ENCODE measurements at places on chromosomes 6 and 20. TPM values are rescaled to one million over a fixed set of nuclear protein-coding genes. Genes with fewer than 3 reads are reported as not detected.
A peak's percentile ranks its signal among the peaks of the same experiment; 100 is the strongest.

BHLHE23 gene
- not detected for total RNA-seq

- peak; percentile 37 for ATAC-seq
Observed at GRCh38 chr20:10674684-10675449, 1.1 kb upstream of the JAG1 start.

- ATAC-seq, result no peak
Observed at GRCh38 chr6:165702669-165703068, 39.6 kb upstream of the PDE10A start.

SNAP91 gene
- total RNA-seq, result not detected

CD40 gene
- 1.5 TPM for total RNA-seq

CCN2 gene
- total RNA-seq, result not detected

DNA sequence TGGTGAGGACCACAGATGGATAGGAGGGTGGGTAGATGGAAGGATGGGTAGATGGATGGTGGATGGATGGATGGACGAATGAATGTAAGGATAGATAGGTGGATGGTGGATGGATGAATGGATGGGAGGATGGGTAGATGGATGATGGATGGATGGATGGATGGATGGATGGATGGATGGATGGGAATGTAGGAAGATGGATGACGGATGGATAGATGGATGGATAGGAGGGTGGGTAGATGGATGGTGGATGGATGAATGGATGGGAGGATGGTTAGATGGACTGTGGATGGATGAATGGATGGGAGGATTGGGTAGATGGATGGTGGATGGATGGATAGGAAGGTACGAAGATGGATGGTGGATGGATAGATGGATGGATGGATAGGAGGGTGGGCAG, 51.1 kb downstream of the BPIFB1 start:
- ATAC-seq, result no peak

SNAI1 gene
- total RNA-seq, result 0.34 TPM

DNA sequence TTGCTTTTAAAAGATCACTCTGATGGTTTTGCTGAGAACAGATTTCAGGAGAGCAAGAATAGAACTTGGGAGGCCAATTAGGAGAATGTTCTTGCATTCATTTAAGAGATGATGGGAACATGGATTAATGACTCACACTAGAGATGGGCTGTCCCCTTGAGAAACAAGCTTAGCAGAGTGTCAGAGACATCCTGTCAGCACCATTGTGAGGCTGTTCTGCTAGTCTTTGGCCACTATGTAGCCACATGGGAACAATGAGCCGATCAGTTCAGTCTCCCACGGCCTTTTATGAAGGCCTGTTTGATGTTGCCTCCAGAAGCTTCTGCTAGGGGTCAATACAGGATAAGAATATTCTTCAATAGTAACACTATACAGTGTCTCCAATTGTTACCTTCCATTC, 113.0 kb upstream of the EYA4 start:
- ATAC-seq, result no peak

DNA sequence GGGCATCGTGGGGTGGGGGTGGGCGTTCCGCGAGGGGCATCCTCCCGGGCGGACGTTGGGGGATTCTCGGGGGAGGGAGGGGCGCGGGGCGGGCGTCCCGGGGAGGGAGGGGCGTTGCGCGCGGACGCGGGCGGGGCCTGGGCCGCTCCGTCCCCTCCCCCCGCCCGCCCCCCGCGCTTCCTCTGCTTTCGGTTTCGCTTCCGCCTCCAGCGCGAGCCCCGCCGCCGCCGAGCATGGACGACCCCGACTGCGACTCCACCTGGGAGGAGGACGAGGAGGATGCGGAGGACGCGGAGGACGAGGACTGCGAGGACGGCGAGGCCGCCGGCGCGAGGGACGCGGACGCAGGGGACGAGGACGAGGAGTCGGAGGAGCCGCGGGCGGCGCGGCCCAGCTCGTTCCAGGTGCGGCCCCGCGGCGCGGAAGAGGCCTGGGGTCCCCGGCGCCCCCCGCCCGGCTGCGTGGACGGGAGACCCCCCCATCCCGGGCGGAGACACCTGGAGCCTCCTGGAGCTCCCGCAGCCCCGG, at the start of gene OGFR:
Gene OGFR, plus strand, starts transcription at position 209 of the 528 bp plus-strand sequence. Its CDS starts 25 bp downstream, at position 234.
- peak; percentile 59 for ATAC-seq

- ATAC-seq, result no peak
Observed at GRCh38 chr6:156057869-156058268, 602.2 kb upstream of the NOX3 start.
